ENCODE measurements at places on chromosomes 7 and 10.

GRCh38 chr10:22317076-22317370 lies 835 bp downstream of the COMMD3 start:
- no peak for DNase-seq

- DNase-seq, result no peak
Measured at GRCh38 chr10:17432723-17433122, 21.7 kb downstream of the ST8SIA6 start.

GRCh38 chr10:71494980-71495381 lies 98.3 kb downstream of the CDH23 start:
- no peak for DNase-seq

DNA sequence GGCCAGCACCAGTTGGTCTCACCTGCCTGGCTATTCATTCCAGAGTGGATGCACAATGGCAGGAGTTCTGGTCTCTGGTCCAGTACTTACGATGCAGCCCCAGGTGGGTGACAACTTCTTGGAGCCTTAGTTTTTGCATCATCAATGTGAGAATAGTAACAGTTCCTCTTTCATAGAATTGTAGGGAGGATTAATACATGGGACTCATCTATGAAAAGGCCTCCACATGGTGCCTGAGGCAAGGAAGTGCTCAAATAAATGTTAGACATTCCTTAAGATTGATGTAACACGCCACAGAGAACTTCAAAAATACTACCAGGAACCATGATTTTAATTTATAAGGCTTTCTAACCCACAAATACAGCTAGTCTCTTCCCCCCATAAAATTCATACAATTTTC lies 120.1 kb upstream of the CHST15 start:
- DNase-seq, result no peak

- DNase-seq, result no peak
Measured at GRCh38 chr10:2222631-2223030, 485.3 kb upstream of the ADARB2 start.

DNA sequence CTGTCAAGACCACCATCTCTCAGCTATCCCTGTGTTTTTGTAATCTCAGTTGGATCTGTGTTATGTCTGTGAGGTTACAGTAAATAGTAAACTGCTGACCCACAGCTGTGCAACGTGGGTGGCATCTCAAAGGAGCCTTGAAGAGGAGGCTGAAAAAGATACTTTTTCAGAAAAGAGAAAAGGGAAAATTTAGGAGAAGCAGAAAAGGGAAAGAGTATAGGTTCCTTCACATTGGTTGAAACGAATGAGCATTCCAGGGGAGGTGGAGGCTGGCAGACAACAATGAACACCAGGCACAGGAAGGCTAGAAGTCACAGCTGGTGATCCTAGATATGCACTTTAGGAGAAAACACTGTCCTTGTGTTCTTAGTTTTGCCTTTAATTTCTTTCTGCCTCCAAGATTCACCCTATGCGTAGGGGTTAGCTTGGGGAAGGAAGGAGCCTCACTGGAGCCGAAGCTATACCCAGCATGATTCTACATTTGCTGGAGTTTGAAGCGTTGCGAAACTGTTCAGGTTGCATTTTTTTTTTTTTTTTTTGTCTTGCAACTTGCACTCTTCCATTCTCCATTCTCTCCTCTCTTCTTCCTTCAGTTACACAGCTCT lies 18.3 kb downstream of the CPED1 start:
- no peak for DNase-seq

GRCh38 chr7:28618383-28618782 lies 206.1 kb downstream of the CREB5 start:
- DNase-seq, result no peak

DNA sequence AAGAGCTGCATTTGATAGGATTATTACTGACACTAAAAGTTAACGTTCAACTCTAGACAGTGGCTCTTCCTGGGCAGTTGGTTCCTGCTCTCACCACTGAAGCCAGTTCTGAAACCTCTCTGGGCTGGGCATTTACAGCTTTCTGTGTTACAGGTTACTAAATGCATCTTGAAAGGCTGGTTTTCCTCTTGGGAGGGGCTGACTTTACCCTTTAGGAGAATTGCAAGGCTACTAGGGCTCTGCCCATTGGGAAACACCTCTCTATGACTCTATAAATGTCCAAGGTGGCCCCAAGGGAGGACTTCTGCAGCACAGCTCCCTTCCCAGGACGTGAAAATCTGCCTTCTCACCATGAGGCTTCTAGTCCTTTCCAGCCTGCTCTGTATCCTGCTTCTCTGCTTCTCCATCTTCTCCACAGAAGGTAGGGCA lies at the start of gene GPR15LG:
Gene GPR15LG (plus strand): TSS at position 301 of the 429 bp plus-strand sequence. CDS start 51 bp downstream, at position 352.
- no peak for DNase-seq

DNA sequence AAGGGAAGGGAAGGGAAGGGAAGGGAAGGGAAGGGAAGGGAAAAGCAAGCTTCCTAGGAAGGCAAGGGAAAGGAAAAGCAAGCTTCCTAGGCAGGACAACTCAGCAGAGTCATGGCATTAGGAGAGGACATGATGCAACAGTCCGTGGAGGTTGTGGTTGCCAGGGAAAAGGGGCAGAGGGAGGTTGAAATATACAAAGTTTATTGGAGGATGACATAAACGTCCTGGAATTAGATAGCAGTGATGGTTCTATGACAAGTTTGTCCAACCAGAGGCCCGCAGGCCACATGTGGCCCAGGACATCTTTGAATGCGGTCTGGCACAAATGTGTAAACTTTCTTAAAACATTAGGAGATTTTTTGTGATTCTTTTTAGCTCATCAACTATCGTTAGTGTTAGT lies 59.8 kb upstream of the OPN4 start:
- no peak for DNase-seq
